ENCODE measurements at places on chromosomes 7 and 10. TPM values are rescaled to one million over a fixed set of nuclear protein-coding genes. Genes with fewer than 3 reads are reported as not detected.

DNA sequence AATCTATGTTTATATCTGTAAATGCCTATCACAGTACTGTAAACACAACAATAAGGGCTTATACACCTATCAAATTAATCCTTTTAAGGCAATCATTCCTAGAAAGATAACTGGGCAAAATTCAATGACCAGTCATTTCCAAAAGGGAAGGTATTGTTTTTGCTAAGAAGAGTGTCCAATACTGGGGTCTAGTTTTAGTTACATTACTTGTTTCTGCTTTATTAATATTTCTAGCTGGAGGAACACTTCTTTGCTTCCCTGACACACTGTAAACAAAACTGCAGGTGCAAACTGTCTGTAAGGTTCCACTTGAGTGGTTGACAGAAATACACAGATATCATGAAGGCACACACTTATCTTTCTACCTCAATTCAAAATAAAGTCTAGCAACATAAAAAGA is 84.2 kb upstream of the FAM133B start:
- no peaks in the 10 kb centered on the region for H3K36me3 ChIP-seq
- DNase-seq = no peak
- no peak overlapping the region for H3K27ac ChIP-seq
- H3K4me1 ChIP-seq = no peaks in the 10 kb centered on the region

The TRIM24 gene
- total RNA-seq = 15.0 TPM

- no peaks in the 10 kb centered on the region for H3K4me1 ChIP-seq
- H3K4me3 ChIP-seq = no peak overlapping the region
- peaks cover 51% of the 10 kb centered on the region for H3K27me3 ChIP-seq
- H3K27ac ChIP-seq = no peak overlapping the region
Observed at GRCh38 chr10:101284744-101285463, 55.6 kb upstream of the LBX1 start.

DNA sequence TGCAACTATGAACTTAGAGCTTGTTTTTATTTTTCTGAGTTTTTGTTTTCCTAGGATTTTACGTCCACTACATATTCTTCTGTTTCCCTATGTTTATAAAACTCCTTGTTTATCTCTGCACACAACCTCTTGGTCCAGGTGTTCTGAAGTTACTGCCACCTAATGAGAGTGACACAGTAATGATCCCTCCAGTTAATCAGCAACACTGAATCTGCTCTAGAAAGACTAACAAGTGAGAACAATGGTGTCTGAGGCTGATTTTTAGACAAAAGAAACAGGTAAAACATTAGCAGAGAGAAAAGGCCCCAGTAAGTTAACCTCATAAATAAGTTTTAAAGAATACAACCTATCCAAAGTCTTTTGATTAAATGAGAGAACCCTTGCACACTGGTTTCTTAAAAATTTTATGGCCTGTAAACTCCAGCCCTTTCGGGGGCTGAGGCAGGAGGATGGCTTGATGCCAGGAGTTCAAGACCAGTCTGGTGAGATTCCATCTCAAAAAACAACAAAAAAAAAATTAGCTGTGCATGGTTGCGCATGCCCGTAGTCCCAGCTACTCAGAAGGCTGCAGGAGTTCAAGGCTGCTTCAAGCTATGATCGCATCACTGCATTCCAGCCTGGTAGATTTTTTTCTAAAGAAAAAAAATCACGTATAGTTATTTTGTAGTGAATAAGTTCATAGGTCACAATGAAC is 397.6 kb downstream of the MAGI2 start:
- no peaks in the 10 kb centered on the region for H3K36me3 ChIP-seq
- H3K27me3 ChIP-seq = no peaks in the 10 kb centered on the region
- no peak overlapping the region for H3K4me3 ChIP-seq
- H3K4me1 ChIP-seq = no peaks in the 10 kb centered on the region
- DNase-seq = no peak
- no peak overlapping the region for H3K27ac ChIP-seq

DNA sequence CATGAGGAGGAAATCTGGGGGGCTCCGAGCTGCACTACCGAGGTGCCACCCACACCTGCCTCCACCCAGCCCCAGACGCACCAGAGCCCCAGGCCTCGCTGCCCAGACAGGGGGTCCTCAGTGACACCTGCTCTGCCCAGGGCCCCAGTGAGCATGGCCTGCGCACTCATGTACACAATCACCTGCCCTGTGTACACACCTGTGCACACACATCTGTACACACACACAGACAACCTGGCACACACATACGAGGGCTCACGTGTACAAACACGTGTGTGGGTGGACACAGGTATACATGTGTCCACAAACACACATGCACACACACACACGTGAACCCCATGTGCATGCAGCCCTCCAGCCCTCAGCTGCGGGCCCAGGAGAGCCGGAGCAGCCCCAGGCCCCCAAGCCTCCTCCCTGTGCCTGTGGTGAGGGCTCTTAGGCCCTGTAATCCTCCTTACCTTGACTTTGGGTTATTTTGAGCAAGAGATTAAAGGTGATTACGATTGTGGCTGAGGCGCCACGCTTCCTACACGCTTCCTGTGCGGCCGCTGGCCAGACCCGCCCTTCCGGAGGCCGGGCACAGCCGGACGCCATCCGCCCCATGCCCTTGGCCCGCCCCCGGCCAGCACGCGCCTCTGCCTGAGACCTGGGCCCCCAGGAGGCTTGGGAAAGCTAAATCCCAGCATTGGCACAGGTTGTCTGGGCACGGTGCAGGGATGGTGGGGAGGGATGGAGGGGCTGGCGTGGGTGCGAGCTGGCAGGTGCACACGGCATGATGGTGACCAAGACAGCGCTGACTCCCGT is 71.9 kb downstream of the ELFN1 start:
- no peaks in the 10 kb centered on the region for H3K36me3 ChIP-seq
- no peak overlapping the region for H3K4me3 ChIP-seq
- peaks cover 34% of the 10 kb centered on the region for H3K27me3 ChIP-seq
- no peak overlapping the region for H3K27ac ChIP-seq
- no peaks in the 10 kb centered on the region for H3K4me1 ChIP-seq

DNA sequence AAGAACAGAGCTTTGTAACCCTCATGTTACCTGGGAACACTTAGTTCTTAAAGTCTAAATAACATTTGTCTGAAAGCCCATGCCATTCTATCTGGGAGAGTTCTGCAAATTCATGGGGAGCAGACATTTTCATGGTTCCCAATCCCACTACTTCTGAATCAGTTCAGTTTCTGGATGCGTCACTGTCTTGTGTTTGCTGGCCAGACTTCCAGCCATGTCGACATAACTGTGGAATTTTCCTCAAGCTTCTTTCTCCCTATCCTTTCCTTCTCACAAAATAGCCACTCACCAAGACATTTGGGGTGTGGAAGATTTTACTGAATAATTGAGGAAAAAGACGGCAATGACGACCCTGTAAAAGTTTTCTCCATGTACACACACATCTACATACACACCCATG is 272.5 kb downstream of the NEBL start:
- H3K27me3 ChIP-seq = no peaks in the 10 kb centered on the region
- no peak for DNase-seq
- H3K4me1 ChIP-seq = no peaks in the 10 kb centered on the region
- H3K4me3 ChIP-seq = no peak overlapping the region

- no peaks in the 10 kb centered on the region for H3K27me3 ChIP-seq
- no peaks in the 10 kb centered on the region for H3K4me1 ChIP-seq
- DNase-seq = no peak
- H3K4me3 ChIP-seq = no peak overlapping the region
Observed at GRCh38 chr7:114182837-114183236, 231.8 kb upstream of the FOXP2 start.

The MGAM2 gene
- 2.9 TPM for total RNA-seq

GRCh38 chr10:91887272-91888076 is 21.8 kb downstream of the FGFBP3 start:
- no peak for DNase-seq
- peak overlapping the region; percentile 72 for H3K4me3 ChIP-seq

The OPN4 gene
- total RNA-seq = not detected

Data from breast epithelium (tissue), 4 donors.